ENCODE measurements at places on chromosomes 12 and 14.

GRCh38 chr14:87432698-87433097, 560.3 kb downstream of the GALC start:
- no peak overlapping the region for H3K4me3 ChIP-seq
- no peaks in the 10 kb centered on the region for H3K27me3 ChIP-seq

GRCh38 chr12:113065126-113066007, 8.8 kb downstream of the DTX1 start:
- DNase-seq = peak; percentile 71
- no peak overlapping the region for H3K27ac ChIP-seq
- H3K27me3 ChIP-seq = no peaks in the 10 kb centered on the region
- H3K4me1 ChIP-seq = no peaks in the 10 kb centered on the region
- H3K4me3 ChIP-seq = no peak overlapping the region
- H3K36me3 ChIP-seq = no peaks in the 10 kb centered on the region

DNA sequence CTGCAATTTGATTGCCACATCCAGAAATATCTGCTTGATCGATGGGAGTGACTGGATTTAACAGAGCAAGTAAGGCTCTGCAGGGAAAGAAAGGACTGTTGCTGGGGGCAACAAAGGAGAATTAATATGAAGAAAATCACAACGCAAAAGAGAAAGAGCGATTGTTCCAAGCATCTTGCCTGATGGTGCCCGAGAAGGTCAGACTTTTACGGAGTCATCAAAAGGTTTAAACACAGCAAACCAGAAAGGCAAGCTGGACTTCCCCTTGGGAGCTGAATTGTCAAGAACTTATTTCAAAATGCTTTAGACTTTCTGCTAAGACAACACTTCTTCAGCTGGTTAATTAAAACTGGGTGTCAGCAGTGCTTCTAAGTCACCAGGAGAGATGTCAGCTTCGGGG, 791.5 kb downstream of the MED13L start:
- H3K27me3 ChIP-seq = peaks cover 14% of the 10 kb centered on the region
- H3K27ac ChIP-seq = no peak overlapping the region
- no peak for DNase-seq
- no peak overlapping the region for H3K4me3 ChIP-seq
- H3K4me1 ChIP-seq = no peaks in the 10 kb centered on the region

- DNase-seq = no peak
- H3K36me3 ChIP-seq = no peaks in the 10 kb centered on the region
- H3K4me3 ChIP-seq = no peak overlapping the region
- no peak overlapping the region for H3K27ac ChIP-seq
Measured at GRCh38 chr14:101217616-101218371, 314.3 kb upstream of the RTL1 start.

DNA sequence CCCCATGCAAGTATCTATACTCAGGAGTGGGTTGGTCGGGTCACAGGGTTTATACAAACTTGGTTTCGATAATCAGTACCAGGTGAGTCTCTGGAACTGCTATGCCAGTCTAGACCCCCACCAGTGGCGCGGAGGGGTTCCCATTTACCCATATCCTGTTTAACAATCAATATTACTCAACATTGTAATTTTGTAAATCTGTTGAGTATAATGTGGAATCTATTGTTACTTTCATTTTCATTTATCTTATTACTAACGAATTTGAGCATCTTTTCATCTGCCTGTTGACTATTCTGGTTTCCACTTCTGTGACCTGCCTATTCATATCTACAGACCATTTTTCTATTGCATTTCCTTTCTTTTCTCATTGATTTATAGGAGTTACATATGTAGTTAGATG, 275.2 kb upstream of the CRY1 start:
- no peaks in the 10 kb centered on the region for H3K27me3 ChIP-seq
- no peaks in the 10 kb centered on the region for H3K36me3 ChIP-seq
- no peak for DNase-seq
- no peak overlapping the region for H3K27ac ChIP-seq

- H3K27me3 ChIP-seq = no peaks in the 10 kb centered on the region
- H3K4me3 ChIP-seq = no peak overlapping the region
- DNase-seq = no peak
- H3K36me3 ChIP-seq = no peaks in the 10 kb centered on the region
Measured at GRCh38 chr12:99435095-99435791, 212.3 kb upstream of the GARIN6 start.

- DNase-seq = peak; percentile 33
- H3K4me1 ChIP-seq = peaks cover 72% of the 10 kb centered on the region
- H3K27ac ChIP-seq = peak overlapping the region; percentile 92
- no peaks in the 10 kb centered on the region for H3K27me3 ChIP-seq
- peak overlapping the region; percentile 15 for H3K4me3 ChIP-seq
Measured at GRCh38 chr12:47813511-47814196, 6.0 kb downstream of the HDAC7 start.

DNA sequence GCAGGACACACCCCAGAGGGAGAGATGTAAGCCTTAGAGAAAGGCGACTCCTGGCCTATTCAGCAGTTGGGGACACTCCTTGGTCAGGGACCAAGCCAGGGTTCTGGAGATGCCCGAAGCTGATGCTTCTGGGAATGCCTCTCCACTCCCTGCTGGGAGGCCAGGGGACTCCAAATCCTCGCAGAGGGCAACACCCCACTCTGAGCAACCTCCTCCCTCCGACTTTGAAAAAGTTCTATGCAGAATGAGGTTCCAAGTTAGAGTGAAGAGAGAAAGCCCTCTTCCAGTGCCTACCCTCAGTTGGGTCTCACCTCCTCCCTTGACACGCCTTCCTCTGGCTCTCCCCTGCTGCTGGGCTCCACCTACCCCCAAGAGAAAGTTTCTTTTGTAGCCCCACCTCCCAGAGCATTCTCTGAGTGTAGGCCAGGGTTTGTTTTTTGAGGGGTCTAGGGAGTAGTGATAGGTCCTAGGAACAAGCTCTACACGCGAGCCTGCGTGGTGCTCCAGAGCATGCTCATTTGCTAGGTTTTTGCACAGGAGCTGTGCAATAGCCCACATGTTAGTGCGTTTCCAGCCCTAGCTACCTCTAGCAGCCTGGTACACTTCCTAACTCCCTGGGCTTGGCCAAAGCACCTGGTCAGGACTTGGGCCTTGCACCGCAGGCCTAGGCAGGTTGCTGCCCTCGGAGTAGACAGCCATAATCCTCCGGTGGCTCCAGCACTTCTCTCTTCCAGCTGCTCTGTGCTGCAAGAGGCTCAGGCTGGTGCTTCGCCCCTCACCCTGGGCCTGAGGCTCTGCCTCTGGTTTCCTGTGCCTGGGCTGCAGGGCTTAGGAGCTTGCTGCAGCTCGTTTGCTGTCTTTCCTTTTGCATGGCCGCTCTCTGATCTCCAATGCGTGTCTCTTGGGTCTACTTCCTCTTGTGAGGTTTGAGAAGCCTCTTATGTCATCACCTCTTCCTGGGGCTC, 590 bp upstream of the CEBPE start:
- no peak overlapping the region for H3K27ac ChIP-seq
- no peak overlapping the region for H3K4me3 ChIP-seq
- peaks cover 9% of the 10 kb centered on the region for H3K4me1 ChIP-seq
- no peak for DNase-seq

DNA sequence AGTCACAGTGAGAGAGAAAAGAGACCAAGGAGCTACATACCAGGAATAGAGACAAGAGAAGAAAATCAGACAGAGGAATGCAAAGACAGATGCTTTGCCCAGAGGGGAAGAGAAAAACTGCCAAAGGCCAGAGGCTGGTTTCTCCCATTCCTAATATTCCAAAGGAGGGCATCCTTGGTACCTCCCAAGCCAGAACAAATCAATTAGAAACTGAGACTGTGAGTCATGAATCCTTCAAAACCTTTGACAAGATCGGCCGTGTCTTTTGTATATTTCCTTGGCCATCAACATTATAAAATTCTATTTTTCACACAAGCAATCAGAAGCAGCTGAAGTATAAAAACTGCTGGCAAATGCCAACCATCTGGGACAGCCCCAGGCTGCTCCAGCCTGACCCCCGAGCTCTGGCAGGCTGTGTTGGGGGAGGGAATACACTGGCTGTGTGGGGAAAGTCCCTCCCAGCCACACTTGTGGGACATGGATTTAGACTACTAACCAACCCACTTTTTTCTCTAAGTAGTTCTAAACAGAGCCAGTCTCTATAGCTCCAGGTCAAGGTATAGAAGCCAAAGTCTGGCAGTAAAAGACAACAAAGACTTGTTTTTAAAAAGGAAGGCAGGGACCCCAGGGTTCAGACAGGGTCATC, 13.7 kb downstream of the POMT2 start:
- no peak for DNase-seq
- H3K27ac ChIP-seq = no peak overlapping the region
- no peak overlapping the region for H3K4me3 ChIP-seq
- H3K27me3 ChIP-seq = no peaks in the 10 kb centered on the region
- H3K36me3 ChIP-seq = peaks cover 8% of the 10 kb centered on the region

GRCh38 chr12:88241862-88242570, 99.9 kb downstream of the TMTC3 start:
- no peak overlapping the region for H3K4me3 ChIP-seq
- H3K36me3 ChIP-seq = no peaks in the 10 kb centered on the region
- no peak overlapping the region for H3K27ac ChIP-seq
- no peaks in the 10 kb centered on the region for H3K4me1 ChIP-seq
- no peak for DNase-seq

DNA sequence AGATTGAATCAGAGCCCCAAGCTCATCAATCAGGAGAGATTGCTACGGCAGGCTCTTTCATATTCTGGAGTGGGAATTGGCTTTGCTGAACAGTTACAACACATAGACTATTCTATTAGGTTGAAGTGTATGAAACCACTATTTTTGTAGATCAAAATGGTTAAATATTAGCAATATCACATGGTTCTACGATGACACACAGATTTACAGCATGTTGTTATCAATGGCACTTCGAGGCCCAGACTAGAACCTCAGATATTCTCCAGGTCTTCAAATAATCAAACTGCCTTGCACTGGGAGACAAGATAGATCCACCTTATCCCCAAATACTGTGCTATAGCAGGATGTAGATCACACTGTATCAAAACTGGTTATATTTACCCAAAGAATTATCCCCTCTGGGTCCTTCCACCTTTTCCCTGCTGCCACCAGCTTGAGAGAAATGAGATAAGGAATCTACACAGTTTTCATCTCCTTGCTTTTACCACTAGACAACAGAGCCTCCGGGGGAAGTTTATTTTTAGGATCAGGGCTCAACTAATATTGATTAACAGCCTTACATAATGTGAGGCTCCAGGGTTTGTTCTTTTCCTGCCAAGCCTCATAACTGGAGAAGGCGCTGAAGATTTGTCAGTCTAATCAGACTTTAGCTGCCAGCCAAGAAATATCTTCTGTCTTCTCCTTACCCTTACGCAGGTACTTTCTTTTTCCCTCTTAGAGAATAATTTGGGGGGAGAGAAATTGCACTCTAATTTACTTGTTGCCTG, 507.1 kb downstream of the DIO2 start:
- no peaks in the 10 kb centered on the region for H3K36me3 ChIP-seq
- H3K27ac ChIP-seq = no peak overlapping the region
- H3K4me1 ChIP-seq = peaks cover 36% of the 10 kb centered on the region
- no peaks in the 10 kb centered on the region for H3K27me3 ChIP-seq

DNA sequence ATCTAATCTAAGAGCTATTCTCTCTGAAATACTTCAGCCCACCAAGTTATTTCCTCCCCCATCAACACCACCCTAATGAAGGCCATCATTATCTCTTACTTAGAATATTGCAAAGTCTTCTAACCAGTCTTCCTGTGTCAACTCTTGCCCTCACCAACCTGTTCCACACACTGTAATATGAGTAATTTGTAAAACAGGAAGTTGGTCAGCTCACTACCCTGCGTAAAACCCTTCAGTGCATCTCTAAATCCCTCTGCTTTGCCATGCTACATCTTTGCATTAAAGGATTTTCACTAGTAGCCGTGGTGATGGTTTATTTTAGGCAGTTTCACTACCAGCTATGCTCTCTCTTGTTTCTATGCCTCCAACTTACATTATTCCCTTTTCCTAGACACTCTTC, 70.0 kb downstream of the KIF21A start:
- peak; percentile 17 for DNase-seq
- H3K4me3 ChIP-seq = no peak overlapping the region
- no peaks in the 10 kb centered on the region for H3K4me1 ChIP-seq
- no peak overlapping the region for H3K27ac ChIP-seq
- H3K27me3 ChIP-seq = no peaks in the 10 kb centered on the region

DNA sequence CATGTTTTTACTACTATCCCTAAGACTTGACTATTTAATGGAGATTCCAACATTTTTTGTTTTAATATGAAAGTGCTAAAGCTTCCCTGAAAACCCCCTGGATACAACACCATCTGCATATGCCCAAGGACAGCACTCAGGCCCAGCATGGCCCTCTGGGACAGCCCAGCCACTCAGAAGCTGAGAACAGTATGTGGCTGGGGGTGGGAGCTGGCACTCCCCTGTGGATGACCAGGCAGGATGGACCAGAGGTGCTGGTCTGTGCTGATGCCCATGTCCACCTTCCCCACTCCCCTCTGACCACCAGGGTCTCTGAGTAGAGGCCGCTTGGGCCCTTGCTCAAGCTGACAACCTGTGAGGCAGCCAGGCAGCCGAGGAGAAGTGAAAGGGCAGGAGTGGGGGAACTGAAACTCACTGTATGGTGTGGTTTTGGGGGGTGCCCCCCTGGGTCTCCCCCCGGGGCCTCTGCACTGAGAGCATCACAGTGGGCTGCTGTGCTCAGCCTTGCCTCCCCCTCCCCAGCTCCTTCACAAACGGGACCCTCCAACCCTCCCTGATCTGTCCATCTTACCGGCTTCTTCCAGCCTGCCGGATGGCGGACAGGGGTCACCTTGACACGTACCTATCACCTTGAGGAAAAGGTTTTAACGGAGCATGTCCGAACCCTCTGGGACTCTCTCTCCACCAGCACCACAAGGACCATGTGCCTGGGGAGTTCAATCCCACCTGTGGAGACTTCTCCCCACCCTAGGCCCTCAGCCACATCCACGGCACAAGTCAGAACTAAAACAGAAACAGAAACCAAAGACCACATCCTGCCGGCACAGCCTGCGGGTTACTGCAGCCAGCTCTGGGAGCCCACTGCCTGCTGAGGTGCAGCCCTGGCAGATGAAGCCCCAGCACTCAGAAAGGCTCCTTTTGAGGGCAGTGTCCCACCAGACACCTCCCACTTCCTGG, at the start of gene TMEM229B:
TSS of gene TMEM229B (minus strand) at position 785 of the 957 bp plus-strand sequence. CDS start 14,798 bp downstream, outside the sequence.
- H3K4me3 ChIP-seq = no peak within 1 kb of the TSS
- H3K36me3 ChIP-seq = no peaks in the 10 kb centered on the region
- H3K4me1 ChIP-seq = peaks cover 5% of the 10 kb centered on the region
- H3K27me3 ChIP-seq = no peaks in the 10 kb centered on the region
- no peak for DNase-seq
- H3K27ac ChIP-seq = no peak within 1 kb of the TSS

- H3K36me3 ChIP-seq = no peaks in the 10 kb centered on the region
- H3K27me3 ChIP-seq = peaks cover 85% of the 10 kb centered on the region
- H3K4me1 ChIP-seq = peaks cover 17% of the 10 kb centered on the region
- no peak overlapping the region for H3K4me3 ChIP-seq
Measured at GRCh38 chr12:89845767-89846166, 137.1 kb upstream of the ATP2B1 start.

GRCh38 chr14:101404426-101405170, 156.7 kb upstream of the DIO3 start:
- DNase-seq = peak; percentile 3
- H3K4me3 ChIP-seq = no peak overlapping the region
- H3K27ac ChIP-seq = no peak overlapping the region
- no peaks in the 10 kb centered on the region for H3K27me3 ChIP-seq
- H3K4me1 ChIP-seq = no peaks in the 10 kb centered on the region
- no peaks in the 10 kb centered on the region for H3K36me3 ChIP-seq

Measured in cardiac muscle cell (in vitro differentiated cells and primary cell).